Ureter (tissue), 1 donor: ENCODE measurements at places on chromosomes 5 and 9. TPM values are rescaled to one million over a fixed set of nuclear protein-coding genes. Genes with fewer than 3 reads are reported as not detected.

PCDHA2 gene
- not detected for total RNA-seq

CDHR2 gene
- total RNA-seq: not detected

DOLK gene
- total RNA-seq: 14.2 TPM

PITX1 gene
- total RNA-seq: 20.6 TPM

NUTM2F gene
- not detected for total RNA-seq
